ENCODE measurements at places on chromosomes 1 and 21. TPM values are rescaled to one million over a fixed set of nuclear protein-coding genes. Genes with fewer than 3 reads are reported as not detected.

Gene TDRD5
- total RNA-seq: not detected

DNA sequence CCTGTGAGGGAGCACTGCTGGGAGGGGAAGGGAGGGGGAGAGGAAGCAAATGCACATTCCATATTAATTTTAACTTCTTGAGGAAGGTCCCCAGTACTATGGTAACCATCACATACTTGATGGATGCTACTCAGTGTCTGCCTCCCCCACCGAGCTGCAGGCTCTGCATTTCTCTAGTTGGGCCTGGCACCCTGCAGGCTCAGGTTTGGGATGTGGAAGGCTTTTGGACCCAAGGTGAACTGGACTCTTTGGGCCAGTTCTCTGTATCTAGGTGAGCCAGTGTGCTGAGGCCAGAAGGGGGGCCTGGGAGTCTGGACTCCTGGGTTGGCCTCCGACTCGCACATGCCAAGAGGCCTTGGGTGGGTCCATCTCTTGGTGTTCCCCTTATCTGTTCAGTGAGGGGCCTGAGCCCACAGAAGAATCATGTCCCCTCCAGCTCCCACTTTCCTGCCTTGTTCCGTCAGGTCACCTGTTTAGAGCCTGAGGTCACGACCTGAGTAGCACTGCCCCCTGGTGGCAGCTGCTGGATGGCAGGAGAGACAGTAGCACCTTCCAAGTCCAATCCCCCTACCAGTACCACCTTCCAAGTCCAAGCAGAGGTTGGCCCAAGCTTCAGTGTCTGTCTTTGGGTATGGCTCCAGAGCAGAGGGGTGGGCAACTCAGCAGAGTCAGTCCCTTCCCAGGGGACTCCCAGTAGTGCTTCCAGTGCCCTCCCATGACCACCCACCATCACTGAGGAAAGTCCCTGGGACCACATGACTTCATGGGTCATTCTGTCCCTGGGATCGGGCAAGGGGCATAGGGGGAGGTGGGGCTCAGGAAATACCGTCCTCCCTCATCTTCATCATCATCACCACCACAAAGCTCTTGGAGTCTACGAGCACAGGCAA is 241.8 kb downstream of the TRABD2B start:
- DNase-seq: peak; percentile 8

Gene FMN2
- 141 TPM for total RNA-seq

- no peak for DNase-seq
Measured at GRCh38 chr1:228975238-228975907, 240.1 kb downstream of the RHOU start.

DNA sequence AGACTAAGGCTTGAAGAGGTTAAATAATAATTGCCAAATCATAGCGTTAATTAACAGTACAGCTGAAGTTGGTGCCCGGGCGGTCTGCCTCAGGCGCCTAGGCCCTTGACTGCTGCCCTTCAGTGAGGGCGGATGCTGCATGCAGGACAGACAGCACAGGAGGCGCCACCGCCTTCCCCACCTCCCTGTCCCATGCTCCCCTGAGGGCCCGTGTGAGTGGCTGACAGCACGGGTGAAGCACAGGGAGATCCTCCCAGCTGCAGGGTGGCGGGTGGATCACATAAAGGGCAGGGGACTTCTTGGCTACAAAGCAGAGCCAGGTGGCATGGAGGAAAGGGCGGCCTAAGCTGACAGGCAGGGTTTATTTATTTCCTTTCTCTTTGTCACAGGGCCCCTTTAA is 49.1 kb downstream of the DDX20 start:
- DNase-seq: no peak

GRCh38 chr21:21762855-21763254 is 764.6 kb downstream of the NCAM2 start:
- no peak for DNase-seq

DNA sequence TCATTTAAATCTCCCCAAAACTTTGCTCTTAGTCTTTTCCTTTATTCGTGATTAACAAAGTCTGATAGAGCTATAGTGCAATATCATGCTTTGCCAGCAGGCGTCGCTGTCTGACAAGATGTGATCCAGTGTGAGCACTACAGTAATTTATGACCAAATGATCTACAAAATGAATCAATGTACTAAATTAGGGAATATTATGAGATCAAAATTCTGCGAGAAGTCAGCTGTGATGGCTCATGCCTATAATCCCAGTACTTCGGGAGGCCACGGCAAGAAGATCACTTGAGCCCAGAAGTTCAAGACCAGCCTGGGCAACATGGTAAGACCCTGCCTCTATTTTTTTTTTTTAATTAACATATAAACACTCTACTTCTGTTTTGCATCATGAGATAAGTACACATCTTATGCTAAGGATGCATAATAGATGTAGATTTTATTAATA is 3.6 kb upstream of the SPSB1 start:
- DNase-seq: peak; percentile 66

DNA sequence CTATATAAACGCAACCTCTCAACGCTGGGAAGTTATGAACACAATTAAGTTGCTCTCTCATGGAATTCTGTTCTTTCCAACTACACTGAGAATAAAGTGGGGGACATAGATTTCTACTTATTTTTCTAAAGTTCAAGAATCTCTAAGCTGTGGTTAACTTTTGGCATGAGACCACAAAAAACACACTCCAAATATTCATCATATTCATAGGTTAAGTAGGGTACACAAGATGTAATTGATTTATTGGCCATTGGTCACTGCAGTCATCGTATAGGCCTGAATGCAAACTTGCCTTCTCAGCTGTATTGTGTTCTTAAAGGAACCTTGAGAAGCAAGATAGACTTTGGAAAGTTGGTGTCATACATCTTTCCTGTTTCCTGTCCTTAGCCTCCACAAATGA is 40.3 kb downstream of the PRRX1 start:
- no peak for DNase-seq

Gene GPR37L1
- not detected for total RNA-seq

GRCh38 chr1:156475568-156476500 is 24.7 kb downstream of the MEF2D start:
- DNase-seq: peak; percentile 95

Gene NHLH2
- not detected for total RNA-seq

Gene CELA3A
- total RNA-seq: not detected

Gene MYCL
- total RNA-seq: 0.32 TPM

DNA sequence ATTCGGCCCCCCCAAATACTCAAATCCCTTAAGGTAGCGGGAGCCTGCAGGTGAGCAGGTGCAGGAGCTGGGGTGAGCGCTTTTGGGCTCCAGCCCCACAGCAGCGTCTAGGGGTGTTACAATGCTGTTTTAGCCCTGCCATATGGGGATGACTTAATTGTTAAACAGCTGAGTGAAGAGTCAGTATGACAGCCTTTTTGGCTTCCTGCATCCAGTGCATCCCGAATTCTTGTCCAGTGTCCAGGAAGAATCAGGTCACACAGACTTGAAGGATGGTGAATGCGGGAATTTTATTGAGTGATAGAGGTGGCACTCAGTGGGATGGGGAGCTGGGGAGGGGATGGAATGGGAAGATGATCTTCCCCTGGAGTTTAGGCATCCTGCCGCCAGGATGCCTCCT is 30.4 kb upstream of the HHAT start:
- peak; percentile 23 for DNase-seq

DNA sequence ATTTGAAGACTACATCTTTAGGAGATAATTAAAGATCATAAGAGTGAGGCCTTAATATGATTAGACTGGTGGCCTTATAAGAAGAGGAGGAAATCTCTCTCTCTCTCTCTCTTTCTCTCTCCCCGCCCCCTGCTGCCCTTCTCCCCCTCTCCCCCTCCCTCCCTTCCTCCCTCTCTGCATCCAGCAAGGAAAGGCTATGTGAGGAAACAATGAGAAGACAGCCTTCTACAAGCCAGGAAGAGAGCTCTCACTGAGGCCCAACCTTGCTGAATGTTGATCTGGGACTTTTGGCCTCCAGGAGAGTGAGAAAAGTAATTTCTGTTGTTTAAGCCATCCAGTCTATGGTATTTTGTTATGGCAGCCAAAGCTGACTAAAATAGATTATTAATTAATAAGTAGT is 21.6 kb downstream of the FOXD3 start:
- no peak for DNase-seq
